ENCODE measurements at places on chromosomes 6 and 20.

DNA sequence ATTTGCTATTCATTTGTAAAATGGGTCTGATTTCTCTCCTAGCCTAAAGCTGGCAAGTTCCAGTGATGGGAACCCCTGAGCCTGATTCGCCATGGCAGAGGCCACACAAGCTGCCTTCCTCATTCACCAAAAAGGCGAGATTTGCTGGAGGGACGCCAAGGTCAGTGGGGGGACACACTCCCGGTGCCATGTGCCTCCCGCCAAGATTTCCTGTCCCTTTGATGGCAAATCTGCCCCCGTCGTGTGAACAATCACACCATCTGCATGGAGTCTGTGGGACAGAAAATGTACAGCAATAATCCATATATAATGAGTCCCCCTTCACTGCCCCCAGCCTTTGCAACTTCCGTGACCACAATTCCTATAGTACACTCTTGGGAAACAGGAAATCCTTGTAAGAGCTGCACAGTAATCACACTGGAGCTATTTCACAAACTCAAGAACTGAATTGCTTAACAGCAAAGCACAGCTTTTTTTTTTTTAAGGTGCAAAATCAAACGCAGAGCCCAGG lies 15.7 kb upstream of the IGF2R start:
- no peak for DNase-seq
- no peak overlapping the region for H3K27ac ChIP-seq
- no peaks in the 10 kb centered on the region for H3K36me3 ChIP-seq
- H3K4me1 ChIP-seq: no peaks in the 10 kb centered on the region

DNA sequence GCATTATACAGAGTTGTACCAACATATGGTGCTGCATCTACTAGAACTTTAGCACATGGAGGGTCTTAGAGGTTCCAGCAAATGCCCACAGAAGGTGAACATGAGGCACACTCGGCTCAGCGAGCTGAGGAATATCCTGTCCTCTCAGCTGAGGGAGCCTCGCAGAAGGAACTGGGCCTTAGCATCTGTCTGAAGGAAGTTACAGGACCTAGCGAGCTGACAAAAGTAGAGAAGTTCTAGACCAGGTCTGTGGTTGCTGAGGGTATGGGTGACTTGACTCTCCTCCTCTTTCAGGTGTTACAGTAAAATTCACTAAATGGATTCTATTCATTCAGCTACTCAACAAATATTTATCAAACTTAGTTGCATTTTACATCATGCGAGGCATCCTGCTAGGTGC lies 157.2 kb downstream of the ZDHHC14 start:
- no peaks in the 10 kb centered on the region for H3K27me3 ChIP-seq
- DNase-seq: no peak
- peak overlapping the region; percentile 85 for H3K27ac ChIP-seq
- no peak overlapping the region for H3K4me3 ChIP-seq
- H3K36me3 ChIP-seq: peaks cover 2% of the 10 kb centered on the region

- peak overlapping the region; percentile 72 for H3K4me3 ChIP-seq
- no peaks in the 10 kb centered on the region for H3K27me3 ChIP-seq
- H3K36me3 ChIP-seq: no peaks in the 10 kb centered on the region
- H3K27ac ChIP-seq: no peak overlapping the region
- H3K4me1 ChIP-seq: peaks cover 40% of the 10 kb centered on the region
These were observed 9.4 kb upstream of the ARMC12 start for GRCh38 chr6:35727231-35727934.

DNA sequence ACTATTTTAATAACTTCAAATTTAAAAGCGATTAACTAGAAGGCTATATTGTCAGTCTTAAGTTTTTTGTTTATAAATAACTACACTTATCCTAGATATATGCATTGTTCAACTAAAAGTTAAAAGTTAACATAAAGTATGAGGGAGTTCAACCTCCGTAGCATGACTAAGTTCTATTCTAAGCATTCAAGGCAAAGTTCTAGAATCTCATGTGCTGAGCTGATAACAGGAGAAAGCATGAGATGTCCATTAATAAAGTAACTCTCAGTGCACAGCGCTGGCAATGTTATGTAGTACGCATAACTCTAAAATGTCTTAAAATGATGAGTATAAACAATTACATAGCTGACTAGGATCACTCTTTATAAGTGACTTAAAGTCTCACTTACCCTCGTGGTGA lies 264.8 kb downstream of the RNGTT start:
- no peaks in the 10 kb centered on the region for H3K36me3 ChIP-seq
- no peaks in the 10 kb centered on the region for H3K4me1 ChIP-seq
- no peaks in the 10 kb centered on the region for H3K27me3 ChIP-seq
- no peak overlapping the region for H3K4me3 ChIP-seq
- DNase-seq: no peak

DNA sequence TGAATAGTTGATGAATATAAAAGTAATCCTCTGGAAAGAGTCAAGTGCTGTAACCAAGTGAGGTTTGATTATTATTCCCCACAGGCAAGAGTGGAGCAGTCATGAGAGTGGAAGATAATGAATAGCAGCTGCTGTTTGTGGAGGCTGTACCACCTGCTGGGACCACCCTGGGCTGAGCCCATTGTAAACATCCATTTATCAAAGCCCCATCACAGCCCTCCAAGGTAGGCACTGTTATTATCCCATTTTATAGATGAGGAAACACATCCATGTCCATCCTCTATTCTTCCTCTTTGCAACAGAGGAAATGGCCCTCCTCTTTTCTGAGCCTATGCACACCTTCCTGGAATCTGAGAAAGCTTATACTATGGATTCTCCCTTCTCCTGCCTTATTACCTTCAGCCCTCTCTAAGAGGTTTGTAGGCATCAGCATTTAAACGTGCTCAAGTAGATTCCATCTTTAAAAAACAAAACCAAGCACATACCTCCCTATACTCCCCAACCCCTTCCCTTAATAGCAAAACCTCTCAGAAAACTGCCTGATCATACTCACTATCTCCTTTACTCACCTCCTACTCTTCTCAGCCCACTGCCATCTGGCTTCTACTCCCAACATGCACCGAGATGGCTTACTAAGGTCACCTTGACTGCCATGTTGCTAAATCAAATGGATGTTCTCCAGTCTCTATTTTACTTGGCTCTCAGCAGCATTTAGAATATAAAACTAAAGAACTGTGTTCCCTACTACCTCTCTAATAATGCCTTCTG lies 37.1 kb downstream of the CDH22 start:
- H3K4me3 ChIP-seq: no peak overlapping the region
- H3K27ac ChIP-seq: no peak overlapping the region
- H3K4me1 ChIP-seq: no peaks in the 10 kb centered on the region

DNA sequence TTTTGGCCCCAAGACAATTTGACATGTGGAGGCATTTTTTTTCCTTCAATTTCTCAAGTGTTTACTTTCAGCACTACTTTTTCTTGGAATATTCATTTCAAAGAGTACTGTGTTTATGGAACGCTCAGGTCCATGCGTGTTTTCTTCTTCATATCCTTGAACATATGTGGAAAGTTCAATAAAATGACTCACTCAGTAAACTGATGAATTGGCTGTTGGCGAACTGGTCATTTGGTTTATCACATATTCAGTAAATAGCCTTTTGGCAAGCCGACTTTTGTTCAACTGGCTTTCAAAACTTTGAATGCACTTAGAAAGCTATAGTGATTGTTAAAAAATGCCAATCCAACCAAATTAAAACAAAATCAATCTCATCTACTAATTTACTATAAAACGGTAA lies 964.6 kb upstream of the SLC35B3 start:
- no peak overlapping the region for H3K27ac ChIP-seq
- peaks cover 26% of the 10 kb centered on the region for H3K4me1 ChIP-seq
- H3K4me3 ChIP-seq: no peak overlapping the region

GRCh38 chr6:112030961-112031660 lies 22.8 kb upstream of the CCN6 start:
- H3K27ac ChIP-seq: no peak overlapping the region
- H3K36me3 ChIP-seq: no peaks in the 10 kb centered on the region
- H3K27me3 ChIP-seq: no peaks in the 10 kb centered on the region

DNA sequence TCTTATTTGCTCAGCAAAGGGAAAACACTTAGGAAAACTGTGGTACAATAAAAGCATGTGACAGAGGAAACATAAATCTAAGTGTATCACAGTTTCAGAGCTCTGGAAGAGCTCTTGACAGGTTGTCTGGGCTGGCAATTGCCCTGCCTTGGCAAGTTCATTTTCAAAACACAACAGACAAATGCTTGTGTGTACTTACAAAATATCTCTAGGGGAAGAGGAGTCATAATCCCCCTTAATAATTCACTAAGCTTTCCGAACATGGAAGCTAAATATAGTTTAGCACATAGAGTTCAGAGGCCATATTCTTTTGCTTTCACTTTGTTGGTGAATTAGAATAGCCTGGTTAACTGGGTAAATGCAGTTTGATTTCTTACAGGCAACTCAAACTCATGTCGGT lies 211.6 kb upstream of the THEMIS start:
- no peaks in the 10 kb centered on the region for H3K4me1 ChIP-seq
- H3K27me3 ChIP-seq: no peaks in the 10 kb centered on the region
- no peaks in the 10 kb centered on the region for H3K36me3 ChIP-seq
- DNase-seq: no peak
- H3K4me3 ChIP-seq: no peak overlapping the region
- no peak overlapping the region for H3K27ac ChIP-seq

DNA sequence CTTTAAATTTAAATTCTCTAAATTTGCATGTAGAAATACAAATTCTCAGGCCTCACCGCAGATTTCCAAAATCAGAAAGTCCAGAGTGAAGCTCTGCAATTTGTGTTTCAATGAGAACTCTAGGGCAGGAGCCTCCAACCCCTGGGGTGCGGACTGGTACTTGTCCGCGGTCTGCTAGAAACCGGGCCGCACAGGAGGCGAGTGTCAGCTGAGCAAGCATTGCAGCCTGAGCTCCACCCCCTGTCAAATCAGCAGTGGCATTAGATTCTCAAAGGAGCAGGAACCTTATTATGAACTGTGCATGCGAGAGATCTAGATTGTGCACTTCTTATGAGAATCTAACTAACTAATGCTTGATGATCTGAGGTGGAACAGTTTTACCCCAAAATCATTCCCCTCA lies 203.0 kb upstream of the PCSK2 start:
- H3K4me3 ChIP-seq: no peak overlapping the region
- no peaks in the 10 kb centered on the region for H3K36me3 ChIP-seq
- 0 out of 2 replicates have a peak, but pooled peaks cover 3% of the 10 kb centered on the region for H3K4me1 ChIP-seq
- H3K27ac ChIP-seq: no peak overlapping the region
- H3K27me3 ChIP-seq: no peaks in the 10 kb centered on the region
- no peak for DNase-seq

DNA sequence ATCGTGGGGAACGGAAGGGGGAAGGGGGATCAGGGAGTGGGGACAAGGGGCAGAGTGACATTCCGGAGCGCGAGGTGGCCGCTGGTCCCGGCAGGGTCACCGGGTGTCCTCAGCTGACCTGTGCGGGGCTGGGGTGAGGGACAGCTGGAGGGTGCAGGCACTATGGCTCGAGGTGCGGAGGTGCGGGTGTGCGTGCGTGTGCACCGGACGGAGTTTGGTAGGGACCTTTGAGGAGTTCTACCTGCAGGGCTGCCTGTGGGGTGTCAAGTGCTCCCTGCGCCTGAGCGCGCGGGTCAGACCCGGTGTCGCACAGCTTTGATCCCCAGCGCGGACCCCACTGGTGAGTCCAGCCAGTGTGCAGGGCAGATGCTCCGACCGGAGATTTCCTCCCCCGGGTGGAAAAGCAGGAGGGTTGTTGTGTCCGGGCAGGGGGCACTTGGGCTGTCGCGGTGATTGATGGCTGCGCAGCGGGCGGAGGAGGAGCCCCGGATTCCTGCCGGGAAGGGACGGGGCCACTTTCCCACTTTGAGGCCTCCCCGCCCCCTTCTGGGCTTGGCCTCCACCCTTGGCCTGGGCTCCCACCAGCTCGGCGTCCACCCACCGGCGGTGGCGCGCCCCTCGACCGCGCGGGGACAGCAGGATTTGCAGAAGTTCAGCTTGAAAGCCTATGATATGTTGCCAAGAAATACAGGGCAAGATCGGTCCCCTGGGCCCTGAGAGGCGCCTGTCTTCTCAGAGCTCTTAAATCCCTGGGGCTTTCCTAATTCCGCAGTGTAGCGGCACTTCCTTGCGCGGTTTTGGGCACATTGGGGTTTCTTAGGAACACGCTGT lies 658 bp downstream of the RIN2 start:
- H3K4me3 ChIP-seq: peak overlapping the region; percentile 81
- no peaks in the 10 kb centered on the region for H3K36me3 ChIP-seq
- H3K27ac ChIP-seq: peak overlapping the region; percentile 96
- peak; percentile 81 for DNase-seq
- H3K27me3 ChIP-seq: no peaks in the 10 kb centered on the region

- H3K36me3 ChIP-seq: no peaks in the 10 kb centered on the region
- no peaks in the 10 kb centered on the region for H3K27me3 ChIP-seq
- no peak overlapping the region for H3K27ac ChIP-seq
- H3K4me1 ChIP-seq: no peaks in the 10 kb centered on the region
- no peak overlapping the region for H3K4me3 ChIP-seq
- DNase-seq: no peak
These were observed 136.7 kb downstream of the MAP3K4 start for GRCh38 chr6:161128230-161128629.

GRCh38 chr20:43408848-43409576 lies 48.7 kb upstream of the SRSF6 start:
- H3K27ac ChIP-seq: no peak overlapping the region
- no peaks in the 10 kb centered on the region for H3K4me1 ChIP-seq
- peak; percentile 56 for DNase-seq
- no peak overlapping the region for H3K4me3 ChIP-seq
- H3K27me3 ChIP-seq: no peaks in the 10 kb centered on the region

GRCh38 chr6:82086944-82087343 lies 160.6 kb downstream of the IBTK start:
- no peak for DNase-seq
- H3K4me3 ChIP-seq: no peak overlapping the region
- no peaks in the 10 kb centered on the region for H3K27me3 ChIP-seq
- H3K36me3 ChIP-seq: no peaks in the 10 kb centered on the region

GRCh38 chr6:105897131-105897530 lies 189.0 kb upstream of the PRDM1 start:
- H3K4me3 ChIP-seq: no peak overlapping the region
- H3K27me3 ChIP-seq: no peaks in the 10 kb centered on the region
- H3K4me1 ChIP-seq: peaks cover 40% of the 10 kb centered on the region

All from Caco-2 (cell line).